Kidney (tissue), 22 donors: ENCODE measurements at places on chromosomes 2 and 18.

DNA sequence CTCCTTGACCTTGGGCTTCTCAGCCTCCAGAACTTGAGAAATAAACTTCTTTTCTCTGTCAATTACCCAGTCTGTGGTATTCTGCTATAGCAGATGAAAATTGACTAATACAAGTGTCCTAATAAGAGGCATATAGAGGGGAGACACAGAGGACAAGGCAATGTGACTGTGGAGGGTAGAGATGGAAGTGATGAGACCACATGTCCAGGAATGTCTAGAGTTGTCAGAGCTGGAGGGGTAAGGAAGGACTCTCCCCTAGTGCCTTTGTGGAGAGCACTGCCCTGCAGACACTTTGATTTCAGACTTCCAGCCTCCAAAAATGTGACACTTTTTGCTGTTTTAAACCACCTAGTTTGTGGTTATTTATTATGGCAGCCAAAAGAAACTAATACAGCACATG is 74.4 kb downstream of the ACKR3 start:
- H3K36me3 ChIP-seq: no peaks in the 10 kb centered on the region
- H3K27ac ChIP-seq: no peak overlapping the region
- no peaks in the 10 kb centered on the region for H3K4me1 ChIP-seq
- no peaks in the 10 kb centered on the region for H3K27me3 ChIP-seq

- no peak overlapping the region for H3K27ac ChIP-seq
- no peaks in the 10 kb centered on the region for H3K4me1 ChIP-seq
- H3K4me3 ChIP-seq: no peak overlapping the region
- no peaks in the 10 kb centered on the region for H3K27me3 ChIP-seq
These were observed 523.5 kb downstream of the LRRTM4 start for GRCh38 chr2:76998704-76999103.

DNA sequence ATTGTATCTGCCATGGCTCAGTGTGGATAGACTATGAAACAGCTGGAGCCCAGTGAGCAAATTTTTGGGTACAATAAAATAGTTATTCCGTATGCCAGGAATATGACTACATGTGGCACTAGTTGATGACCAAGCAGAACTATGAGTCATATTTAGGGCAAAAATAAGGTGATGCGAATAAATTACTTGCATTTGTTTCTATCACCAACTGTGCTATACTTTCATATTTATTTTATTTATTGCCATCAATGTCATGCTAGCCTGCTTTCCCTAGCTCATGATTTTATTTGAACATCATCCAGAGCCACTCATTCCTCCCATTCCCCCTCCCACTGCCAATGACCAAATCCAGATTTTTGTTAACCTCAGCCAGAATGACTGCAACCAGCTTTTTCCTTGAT is 13.3 kb upstream of the FAP start:
- no peak overlapping the region for H3K4me3 ChIP-seq
- H3K36me3 ChIP-seq: no peaks in the 10 kb centered on the region
- H3K4me1 ChIP-seq: no peaks in the 10 kb centered on the region
- H3K27ac ChIP-seq: no peak overlapping the region

- H3K4me3 ChIP-seq: no peak overlapping the region
- no peaks in the 10 kb centered on the region for H3K36me3 ChIP-seq
- no peak for DNase-seq
- no peaks in the 10 kb centered on the region for H3K27me3 ChIP-seq
- H3K4me1 ChIP-seq: no peaks in the 10 kb centered on the region
These were observed 14.3 kb downstream of the C2orf76 start for GRCh38 chr2:119352357-119352756.

- H3K4me1 ChIP-seq: no peaks in the 10 kb centered on the region
- H3K27ac ChIP-seq: no peak overlapping the region
- H3K36me3 ChIP-seq: no peaks in the 10 kb centered on the region
These were observed 438 bp downstream of the PSMA8 start for GRCh38 chr18:26134107-26134506.

- no peaks in the 10 kb centered on the region for H3K27me3 ChIP-seq
- no peak overlapping the region for H3K4me3 ChIP-seq
- no peak overlapping the region for H3K27ac ChIP-seq
- DNase-seq: no peak
- no peaks in the 10 kb centered on the region for H3K36me3 ChIP-seq
- H3K4me1 ChIP-seq: no peaks in the 10 kb centered on the region
These were observed 26.3 kb upstream of the SH3RF3 start for GRCh38 chr2:109102588-109103233.
